Amygdala (tissue), 56 donors: ENCODE measurements at places on chromosomes 6 and 20.

- DNase-seq, result no peak
Measured at GRCh38 chr6:137542713-137543112, 48.5 kb upstream of the OLIG3 start.

DNA sequence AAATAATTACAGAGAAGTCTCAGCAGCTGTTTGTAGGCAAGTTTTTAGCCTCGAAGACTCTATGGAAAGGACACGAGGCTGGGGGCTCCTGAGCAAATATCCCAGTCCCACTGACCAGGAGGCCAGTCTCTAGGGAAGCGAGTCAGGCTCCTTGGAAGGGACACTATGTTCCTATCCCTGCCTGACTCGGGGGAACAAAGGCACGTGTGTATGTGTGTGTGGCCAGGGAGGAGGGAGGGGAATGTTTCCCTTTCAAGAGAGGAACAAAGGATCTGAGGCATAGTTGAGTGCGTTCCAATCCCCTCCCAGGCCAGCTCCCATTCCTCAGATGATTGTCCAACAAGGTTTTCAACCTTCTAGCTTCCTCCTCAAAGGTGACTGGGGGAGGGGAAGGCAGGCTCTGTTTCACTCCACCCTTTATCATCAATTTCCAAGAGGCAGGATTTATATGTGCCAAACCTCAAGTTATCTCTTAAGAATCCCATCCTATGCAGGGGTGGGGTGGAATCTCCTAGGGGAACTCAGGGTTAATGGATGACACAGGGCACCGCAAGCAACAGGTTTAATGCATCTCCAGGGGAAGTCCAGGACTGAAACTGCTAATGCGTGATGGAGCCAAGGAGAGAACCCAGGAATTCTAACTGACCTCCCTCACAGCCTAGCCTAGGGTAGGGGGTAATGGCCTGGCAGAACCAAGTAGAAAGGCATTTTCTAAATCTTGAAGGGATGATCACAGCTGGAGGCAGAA, 9.9 kb downstream of the BCL2L1 start:
- peak; percentile 77 for DNase-seq

DNA sequence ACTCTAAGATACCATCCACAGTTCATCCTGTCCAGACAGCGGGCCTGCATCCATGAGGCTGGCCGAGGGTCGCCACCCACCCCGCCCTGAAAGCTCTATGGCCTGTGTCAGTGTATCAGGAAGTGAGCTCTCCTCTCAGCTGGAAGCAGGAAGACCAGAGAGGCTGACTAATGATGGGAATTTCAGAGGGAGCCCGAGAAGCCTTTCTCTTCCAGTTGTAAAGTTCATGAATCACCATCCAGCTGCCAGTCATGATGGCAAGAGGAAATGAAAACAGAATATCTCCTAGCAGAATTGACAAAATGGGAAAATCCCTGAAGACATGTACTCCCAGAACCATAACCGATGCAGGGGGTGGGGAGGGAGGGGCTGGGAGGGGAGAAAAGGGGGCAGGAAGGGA, 109.6 kb upstream of the RPS6KA2 start:
- DNase-seq, result no peak

- DNase-seq, result no peak
Measured at GRCh38 chr6:2843138-2843740, 1.6 kb upstream of the SERPINB1 start.

DNA sequence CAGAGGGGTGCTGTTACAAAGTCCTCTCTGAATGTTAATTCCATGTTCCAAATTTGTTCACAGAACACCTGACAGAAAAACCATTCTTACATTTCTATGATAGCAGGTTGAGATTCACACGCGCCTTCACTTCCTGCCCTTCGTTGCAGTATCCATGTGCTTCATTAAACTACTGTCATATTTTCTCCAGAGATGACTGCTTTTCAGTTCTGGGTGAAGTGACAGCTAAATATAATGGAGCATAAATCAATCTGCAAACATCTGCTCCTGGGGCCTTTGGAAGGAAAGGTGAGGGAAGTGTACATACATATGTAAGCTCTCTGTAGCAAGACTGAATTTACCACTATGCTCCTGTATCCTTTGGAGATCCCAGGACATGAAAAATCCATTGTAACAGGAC, 750.2 kb downstream of the HDGFL1 start:
- no peak for DNase-seq

DNA sequence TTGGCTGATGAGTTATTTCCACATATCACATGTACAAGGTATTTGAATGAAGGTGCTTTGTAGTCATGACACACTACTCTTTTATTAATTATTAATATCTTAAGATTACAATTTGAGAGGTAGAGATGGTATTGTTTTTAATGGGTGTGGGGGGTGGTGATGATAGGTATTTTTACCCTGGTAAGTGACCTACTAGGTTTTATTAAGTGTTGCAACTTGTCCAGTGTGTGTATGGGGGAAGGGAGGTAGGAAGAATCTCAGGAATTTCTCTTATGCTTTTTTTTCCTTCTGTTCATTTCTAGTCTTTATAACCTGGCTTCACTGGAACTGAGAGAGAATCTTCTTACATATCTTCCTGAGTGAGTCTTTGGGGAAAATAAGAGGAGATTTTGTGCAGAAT, 101.4 kb downstream of the LRRC1 start:
- DNase-seq, result no peak

DNA sequence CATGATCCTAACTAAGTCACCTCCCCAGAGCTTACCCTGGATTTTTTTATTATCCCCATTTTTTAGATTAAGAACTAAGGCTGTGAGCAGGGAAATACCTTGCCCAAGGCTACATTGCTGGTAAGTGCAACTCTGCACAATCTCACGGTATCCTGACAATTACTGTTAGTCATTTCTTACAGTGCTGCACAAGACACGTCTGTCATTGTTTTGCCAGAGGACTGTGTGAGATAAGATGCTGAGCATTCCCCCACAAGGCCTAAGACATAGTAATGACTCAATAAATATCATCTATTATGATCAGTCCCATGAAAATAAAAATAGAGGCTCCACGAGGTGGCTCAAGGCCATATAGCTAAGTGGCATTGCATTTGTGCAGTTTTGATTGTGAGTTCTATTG, 21.0 kb downstream of the PFDN4 start:
- no peak for DNase-seq

GRCh38 chr6:149755300-149756260, 6.0 kb downstream of the PCMT1 start:
- no peak for DNase-seq

DNA sequence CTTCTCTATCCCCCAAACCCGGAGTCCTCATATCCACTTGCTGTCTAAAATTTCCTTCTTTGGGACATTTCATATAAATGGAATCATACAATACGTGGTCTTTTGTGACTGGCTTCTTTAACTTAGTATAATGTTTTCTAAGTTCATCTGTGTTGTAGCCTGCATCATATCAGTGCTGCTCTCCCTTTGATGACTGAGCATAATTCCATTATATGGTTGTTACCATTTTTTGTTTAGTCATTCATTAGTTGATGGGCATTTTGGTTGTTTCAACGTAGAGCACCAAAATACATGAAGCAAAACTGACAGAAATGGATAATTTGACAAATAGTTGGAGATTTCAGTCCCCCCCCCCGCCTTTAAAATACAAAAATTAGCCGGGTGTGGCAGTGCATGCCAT, 71.5 kb downstream of the ZFAND3 start:
- DNase-seq, result no peak

DNA sequence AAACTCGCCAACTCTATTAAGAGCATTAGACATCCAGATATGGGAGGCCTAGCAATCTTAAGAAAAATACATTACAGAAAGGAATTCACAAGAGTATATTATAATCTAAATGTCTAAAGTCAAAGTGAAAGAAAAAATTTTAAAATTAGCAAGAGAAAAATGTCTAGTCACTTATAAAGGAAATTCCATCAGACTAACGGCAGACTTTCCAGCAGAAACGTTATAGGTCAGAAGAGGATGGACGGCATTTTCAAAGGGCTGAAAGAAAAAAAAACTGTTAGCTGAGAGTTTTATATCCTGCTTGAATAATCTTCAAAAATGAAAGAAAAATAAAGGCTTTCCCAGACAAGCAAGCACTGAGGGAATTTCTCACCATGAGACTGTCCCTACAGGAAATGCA, 269.0 kb downstream of the HDGFL1 start:
- DNase-seq, result no peak

GRCh38 chr6:34459899-34460593, 5.8 kb upstream of the PACSIN1 start:
- no peak for DNase-seq

DNA sequence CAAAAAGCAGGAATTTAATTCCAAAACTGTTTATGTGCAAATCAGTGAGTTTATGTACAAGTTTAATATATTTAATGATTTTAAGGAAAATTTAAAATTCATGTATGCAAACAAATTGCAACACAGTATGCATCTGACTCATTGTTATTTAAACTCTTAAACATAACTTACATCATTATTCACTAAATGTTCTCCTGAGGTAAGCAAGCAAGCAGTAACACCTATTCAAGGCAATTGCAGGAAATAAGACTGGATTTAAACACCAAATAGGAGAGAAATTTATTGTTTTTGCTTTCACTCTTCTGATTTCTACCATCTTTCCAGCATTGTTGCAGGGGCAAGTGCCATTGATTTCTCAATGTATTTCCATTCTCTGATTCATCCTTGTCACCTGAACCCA, 239.5 kb downstream of the TFAP2A start:
- no peak for DNase-seq

GRCh38 chr20:22385602-22386305, 198.6 kb downstream of the FOXA2 start:
- DNase-seq, result no peak

DNA sequence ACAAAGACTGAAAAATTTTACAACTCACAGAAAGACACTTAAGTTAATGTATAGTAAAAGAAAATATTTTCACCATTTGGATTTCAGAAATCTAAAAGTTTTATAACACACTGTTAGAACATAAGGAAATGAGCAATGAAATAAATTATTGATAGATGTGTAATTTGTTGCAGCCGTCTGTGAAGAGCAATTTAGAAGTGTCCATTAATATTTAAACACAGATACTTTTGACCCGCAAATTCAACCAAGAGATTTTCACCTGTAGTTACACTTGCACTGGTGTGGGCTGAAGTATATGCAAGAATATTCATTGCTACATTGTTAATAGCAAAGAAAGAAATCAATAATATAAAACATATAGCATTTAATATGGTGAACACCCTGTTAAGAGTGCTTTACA, 14.6 kb upstream of the SLC17A3 start:
- no peak for DNase-seq

DNA sequence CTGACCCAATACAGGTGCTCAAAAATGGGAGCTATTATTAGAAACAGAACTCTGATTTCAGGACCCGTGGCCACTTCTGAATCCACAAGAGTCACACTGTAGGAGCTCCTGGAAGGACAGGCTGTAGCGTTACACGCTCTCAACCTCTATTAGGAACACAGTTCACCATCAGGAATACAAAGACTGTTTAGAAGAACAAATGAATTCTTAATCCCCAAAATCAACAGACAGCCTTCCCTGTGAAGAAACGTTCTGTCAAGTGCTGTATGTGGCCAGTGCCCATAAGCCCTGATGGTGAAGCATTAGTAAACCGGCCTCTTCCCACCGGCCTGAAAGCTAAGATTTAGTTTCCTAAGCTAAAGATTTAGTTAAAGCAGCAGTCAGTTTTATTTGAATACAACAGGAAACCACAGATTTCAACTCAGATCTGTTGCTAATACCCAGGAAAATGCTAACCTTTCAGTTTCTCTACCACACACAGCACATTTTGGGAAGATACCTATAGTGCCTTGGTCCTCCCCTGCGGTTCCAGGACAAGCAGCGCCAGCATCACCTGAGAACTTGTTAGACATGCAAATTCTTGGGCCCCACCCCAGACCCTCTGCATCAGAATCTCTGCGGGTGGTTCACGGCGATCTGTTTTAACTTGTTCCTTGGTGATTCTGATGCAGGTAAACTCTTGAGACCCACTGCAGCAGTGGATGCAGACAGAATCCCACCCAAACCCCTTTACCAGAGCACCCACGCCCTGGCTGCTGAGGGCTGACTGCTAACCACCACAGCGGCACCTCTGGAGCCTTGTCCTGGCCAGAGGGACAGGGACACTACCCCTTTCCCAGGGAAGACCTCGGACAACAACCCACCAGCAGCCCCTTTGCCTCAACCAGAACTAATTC, 33.4 kb downstream of the MTRES1 start:
- no peak for DNase-seq

- no peak for DNase-seq
Measured at GRCh38 chr6:8029243-8029870, 34.8 kb downstream of the BLOC1S5 start.

DNA sequence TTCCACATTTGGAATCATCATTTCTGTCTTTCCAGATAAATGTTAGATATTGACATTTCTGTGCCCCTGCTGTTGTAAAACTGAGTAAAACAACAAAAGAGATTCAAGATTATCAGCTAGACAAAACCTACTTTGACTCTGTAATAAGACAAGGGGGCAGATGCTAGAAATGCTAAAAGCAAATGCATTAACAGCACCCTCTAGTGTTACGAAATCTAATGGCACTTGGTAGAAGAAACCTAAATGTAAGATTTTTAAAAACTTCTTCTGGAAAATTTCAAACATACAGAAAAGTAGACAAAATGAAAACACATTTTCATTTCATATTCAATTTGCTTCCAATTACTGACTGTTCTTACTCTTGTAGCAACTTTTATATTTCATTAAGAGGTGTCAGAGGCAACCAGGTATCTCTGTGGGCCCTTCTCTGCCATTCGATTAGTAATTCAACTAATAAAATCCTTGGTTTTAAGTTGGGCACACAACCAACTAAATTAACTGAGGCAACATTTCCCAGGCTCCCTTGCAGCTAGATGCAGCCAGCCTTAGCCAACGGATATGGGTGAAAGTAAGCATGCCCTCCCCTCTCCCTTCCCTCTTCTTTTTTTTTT, 45.0 kb downstream of the SLC23A2 start:
- no peak for DNase-seq

GRCh38 chr6:75815756-75816155, 66.7 kb downstream of the MYO6 start:
- DNase-seq, result no peak

DNA sequence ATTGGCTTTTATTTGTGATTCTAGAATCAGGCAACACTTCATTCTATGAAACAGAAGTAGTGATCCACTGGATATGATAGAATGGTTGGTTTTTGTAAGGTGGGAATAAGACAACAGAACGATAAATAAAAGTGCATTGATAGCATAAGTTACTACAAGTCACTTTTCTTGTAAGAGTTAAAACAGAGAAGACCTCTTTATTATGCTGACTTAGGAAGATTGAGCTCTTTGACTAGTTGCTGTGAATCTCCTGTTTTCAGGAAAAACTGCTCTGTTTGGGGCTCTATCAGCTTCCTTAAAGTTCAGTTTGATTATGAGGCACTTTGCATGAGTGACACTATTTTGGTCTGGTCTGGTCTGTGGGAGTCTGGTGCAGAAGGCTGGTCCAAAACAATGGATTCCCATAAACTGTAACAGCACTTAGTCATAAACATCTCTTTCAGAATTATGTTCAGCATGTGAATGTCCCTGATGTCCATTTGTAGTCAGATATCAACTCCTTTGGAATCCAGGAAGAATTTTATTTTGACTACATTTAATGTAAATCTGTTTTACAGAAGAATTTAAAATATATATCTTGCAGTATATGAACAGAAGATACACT, 35.0 kb upstream of the DSE start:
- no peak for DNase-seq
